ENCODE measurements at places on chromosomes 3 and 15.

- DNase-seq: no peak
Observed at GRCh38 chr15:92576597-92577200, 78.9 kb downstream of the FAM174B start.

DNA sequence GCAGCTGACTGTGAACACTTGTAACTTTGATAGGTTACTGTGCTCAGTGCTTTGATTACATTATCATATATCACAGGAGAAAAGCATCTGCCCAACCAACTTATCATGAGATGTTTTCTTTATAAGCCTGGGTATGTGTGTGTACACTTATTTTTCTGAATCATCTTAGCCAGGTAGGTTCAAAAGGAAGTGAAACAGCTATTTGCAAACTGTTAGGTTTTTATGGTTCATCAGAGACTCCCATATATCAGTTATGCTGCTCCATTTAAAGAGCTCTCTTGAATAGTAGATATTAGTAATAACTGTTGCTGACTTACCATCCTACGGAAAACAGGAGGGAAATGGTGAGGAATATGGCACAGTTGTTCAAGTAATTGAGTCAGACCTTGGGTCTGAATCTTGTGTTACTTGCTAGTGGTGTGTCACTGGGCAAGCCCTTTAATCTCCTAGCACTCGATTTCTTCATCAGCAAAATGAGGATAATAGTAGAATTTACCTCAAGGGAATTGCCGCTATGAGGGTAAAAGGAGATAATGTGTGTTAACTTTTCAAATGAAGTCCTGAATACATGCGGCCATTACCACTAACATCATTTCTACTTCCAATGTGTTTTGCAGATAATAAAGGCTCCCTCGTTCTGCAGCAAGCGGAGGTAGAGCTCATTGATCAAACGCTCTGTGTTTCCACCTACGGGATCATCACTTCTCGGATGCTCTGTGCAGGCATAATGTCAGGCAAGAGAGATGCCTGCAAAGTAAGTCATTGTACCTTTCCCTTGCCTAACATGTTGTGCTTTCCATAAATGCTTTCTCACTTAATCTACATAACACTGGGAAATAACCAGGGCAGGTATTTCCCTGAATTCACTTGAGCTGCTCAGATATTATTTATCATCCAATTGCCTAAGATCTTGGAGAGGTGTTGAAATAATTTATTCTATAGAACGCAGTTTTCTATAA is 7.8 kb upstream of the C3orf52 start:
- no peak for DNase-seq

- no peak for DNase-seq
Observed at GRCh38 chr15:63708126-63708772, 111.1 kb downstream of the FBXL22 start.

- DNase-seq: no peak
Observed at GRCh38 chr15:60752973-60753720, 274.2 kb upstream of the ICE2 start.

DNA sequence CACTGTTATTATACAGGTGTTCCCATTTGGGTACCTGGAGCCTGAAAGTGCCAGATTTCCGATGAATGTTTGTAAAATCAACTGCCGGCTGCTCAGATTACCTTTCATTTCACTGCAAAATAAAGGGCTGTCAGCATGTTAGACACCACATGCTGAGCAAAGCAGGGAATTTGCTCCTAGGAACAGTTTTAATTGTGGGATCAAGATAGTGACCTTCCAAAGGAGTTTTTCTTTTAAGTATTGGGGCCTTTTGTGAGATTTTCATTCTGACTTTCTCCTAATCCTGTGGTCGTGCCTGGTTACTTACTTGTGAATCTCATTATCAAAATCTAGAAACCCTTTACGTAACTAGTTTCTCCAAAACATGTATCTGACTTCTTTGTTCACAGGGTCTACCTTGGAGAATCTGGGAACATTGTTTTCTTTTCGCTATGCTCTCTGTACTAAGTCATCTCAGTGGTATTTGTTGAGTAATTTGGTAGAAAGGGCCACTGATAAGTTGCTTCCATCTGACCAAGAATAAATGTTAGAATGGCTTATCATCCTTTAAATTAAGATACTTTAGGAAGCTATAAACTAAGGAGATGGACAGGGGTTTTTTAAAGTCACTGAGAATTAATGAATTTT is 40.8 kb upstream of the LRTM1 start:
- DNase-seq: no peak

DNA sequence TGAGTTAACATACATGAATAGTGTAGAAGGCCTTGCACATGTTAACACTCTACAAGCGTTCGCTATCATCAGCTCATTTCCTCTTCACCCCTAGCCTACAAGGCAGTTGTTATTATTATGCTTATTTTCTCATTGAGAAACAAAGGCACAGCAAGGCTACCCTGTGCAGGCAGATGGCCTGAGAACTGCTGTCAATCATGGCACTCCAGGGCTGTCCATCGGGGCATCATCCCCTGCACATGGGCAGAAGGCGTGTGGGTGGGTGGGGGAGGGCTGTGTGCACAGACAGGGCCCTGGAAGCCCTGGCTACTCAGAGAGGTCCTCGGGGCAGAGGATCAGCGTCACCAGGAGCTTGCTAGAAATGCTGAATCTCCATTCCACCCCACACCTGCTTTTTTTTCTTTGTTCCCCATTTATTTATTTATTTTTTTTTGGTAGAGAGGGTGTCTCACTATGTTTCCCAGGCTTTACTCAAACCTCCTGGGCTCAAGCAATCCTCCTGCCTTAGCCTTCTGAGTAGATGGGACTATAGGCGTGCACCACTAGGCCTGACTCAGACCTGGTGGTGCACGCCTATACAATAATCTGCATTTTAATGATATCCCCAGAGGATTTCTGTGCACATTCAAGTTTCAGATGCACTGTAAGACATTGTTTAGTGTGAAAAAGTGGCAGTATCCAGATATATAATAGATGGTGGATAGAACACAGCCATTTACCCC is 9.6 kb upstream of the ZXDC start:
- DNase-seq: no peak

DNA sequence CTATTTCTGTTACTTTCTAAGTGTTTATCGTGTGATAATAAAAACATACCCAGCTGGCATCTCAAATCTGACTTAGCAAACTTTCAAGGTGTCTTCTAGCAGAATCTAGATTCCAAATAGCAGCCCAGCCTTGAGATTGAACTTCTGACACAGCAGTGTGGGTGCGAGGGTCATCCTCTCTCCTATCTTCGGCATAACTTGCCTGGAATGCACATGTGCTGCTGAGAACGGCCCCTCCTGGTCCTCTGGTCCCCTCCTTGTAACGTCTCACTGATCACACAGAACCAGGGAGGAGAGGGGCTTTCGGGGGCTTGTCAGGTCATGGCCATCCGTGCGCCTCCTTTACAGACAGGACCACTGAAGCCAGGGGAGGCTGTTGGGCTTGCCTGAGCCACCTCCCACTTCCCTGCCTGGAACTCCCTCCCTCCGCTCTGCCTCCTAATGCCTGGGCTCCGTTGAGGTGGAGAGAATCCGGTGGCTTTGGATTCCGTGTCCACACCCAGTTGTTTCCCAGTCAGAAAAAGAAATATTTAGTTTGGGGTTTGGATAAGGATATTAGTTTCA is 344.4 kb upstream of the C2CD4B start:
- no peak for DNase-seq

GRCh38 chr3:53416530-53416929 is 69.2 kb upstream of the DCP1A start:
- DNase-seq: no peak

GRCh38 chr15:82655606-82656005 is 8.4 kb upstream of the CPEB1 start:
- no peak for DNase-seq

DNA sequence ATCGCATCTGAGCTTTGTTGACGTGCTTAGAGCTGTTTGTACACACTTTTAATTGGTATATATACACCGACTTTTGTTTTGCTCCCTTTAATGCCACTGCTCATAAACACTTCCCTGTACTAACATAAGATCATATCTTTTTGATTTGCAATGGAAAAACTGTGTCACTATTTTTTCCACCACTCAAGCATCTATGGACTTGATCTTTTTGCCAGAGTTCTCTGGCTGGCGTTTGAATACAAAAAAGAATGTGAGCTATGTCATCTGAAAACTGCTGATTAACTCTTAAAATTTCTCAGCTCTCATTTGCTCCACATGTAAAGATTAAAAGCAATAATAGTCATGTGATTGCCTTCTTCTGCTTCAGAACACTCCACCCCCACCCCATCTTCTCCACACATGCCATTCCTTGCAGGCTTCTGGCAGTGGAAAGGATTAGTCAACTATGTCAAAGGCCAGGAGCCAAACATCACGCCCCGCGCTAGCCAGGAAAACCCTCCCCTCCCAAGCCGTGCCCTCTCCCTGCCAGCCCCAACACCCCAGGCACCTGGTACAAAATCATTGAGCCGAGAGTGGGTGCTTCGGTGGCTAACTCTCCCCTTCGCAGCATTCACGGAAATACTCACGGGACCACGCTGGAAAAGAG is 123.4 kb upstream of the MEF2A start:
- no peak for DNase-seq

DNA sequence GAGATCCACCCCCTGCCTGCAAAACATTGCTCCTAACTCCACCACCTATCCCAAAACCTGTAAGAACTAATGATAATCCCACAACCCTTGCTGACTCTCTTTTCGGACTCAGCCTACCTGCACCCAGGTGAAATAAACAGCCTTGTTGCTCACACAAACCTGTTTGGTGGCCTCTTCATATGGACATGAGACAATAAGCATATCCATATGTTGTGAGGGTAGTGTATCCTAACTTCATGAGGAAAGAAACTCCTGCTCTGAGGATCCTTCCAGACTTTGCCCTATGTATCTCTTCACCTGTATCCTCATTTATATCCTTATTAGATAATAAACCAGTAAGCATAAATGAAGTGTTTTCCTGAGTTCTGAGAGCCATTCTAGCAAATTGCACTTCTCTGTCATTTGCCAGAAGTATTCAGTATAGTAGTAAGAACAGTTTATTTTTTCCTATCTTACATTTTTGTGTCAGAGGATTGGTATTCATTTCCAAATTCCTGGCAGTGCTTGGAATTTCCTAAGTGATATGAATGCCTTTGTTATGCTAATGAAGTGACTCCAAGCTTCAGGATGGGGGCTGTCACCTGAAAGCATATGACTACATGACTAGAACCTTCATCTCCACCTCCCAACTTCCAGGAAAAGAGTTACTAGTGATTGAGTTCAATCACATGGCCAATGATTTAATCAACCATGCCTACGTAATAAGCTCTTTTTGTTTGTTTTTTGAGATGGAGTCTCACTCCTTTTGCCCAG is 30.2 kb downstream of the TTBK2 start:
- DNase-seq: no peak
